ENCODE measurements at places on chromosomes 2 and 18.

- no peak for DNase-seq
Observed at GRCh38 chr2:216583606-216584005, 49.6 kb upstream of the IGFBP2 start.

DNA sequence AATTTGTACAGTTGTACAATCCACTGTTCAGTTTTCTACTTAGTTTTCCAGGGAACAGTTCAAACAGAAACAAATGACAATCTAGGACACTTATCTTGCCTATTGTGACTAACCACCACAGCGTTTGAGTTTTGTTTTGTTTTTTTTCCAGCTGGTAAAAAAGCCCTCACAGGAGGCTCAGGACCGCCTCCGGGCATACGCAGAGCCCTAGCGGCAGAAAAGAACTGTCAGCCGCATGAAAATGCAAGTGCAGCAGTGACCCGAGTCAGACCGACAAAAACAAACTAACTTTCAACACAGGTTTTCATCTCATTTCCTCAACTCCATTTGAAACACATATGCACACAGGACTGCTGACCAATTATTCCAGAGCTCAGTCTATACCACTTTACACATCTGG, 68.6 kb downstream of the STEAP3 start:
- peak; percentile 32 for DNase-seq

- no peak for DNase-seq
Observed at GRCh38 chr2:10482460-10482859, 34.3 kb upstream of the ODC1 start.

- DNase-seq = no peak
Observed at GRCh38 chr2:17593841-17594491, 53.5 kb downstream of the VSNL1 start.

DNA sequence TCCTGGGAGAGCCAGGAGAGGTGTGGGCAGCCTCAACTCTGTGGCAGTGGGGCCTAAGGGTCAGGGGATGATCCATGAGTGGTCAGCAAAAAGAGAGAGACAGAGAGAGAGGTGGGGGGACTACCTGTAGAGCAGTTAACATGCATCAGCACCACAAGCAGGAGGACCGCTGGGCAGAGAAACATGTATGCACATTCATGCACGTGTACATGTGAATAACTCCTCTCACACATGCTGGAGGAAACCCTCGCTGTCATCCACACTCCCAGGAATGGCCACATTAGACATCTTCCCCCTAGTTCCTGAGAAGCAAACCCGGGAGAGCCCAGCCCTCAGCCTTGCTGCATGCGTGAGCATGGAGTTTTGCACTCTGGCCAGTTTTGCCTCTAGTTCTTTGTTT, 166.1 kb downstream of the SMAD7 start:
- DNase-seq = no peak

Data from HEK293T (cell line).